Left cardiac atrium (tissue), 4 donors: ENCODE measurements at places on chromosomes 3 and 15. TPM values are rescaled to one million over a fixed set of nuclear protein-coding genes. Genes with fewer than 3 reads are reported as not detected.
A peak's percentile ranks its signal among the peaks of the same experiment; 100 is the strongest.

SCN5A gene
- 115 TPM for total RNA-seq

GOLGA8T gene
- 1.1 TPM for total RNA-seq

CLDN1 gene
- total RNA-seq: 4.4 TPM

C3orf70 gene
- 3.1 TPM for total RNA-seq

DGKG gene
- total RNA-seq: 23.4 TPM

MINAR1 gene
- 0.34 TPM for total RNA-seq

ASB14 gene
- total RNA-seq: not detected

LRIG1 gene
- 88.8 TPM for total RNA-seq

POLQ gene
- total RNA-seq: 0.77 TPM

RYR3 gene
- 0.15 TPM for total RNA-seq

DUOXA1 gene
- total RNA-seq: 1.1 TPM

- DNase-seq: peak; percentile 17
Observed at GRCh38 chr3:46905661-46906451, 28.3 kb downstream of the PTH1R start.

DNA sequence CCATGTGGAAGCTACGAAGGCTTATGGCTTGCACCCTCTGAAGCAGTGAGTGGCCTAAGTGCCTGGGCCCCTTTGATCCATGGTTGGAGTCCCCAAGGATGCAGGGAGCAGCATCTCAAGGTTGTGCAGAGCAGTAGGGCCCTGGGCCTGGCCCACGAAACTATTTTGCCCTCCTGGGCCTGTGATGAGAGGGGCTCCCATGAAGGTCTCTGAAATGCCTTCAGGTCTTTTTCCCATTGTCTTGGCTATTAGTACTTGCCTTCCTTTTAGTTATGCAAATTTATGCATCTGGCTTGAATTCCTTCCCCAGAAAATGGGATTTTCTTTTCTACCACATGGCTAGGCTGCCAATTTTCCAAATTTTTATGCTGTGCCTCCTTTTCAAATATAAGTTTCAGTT lies 158.8 kb upstream of the MME start:
- no peak for DNase-seq

DNA sequence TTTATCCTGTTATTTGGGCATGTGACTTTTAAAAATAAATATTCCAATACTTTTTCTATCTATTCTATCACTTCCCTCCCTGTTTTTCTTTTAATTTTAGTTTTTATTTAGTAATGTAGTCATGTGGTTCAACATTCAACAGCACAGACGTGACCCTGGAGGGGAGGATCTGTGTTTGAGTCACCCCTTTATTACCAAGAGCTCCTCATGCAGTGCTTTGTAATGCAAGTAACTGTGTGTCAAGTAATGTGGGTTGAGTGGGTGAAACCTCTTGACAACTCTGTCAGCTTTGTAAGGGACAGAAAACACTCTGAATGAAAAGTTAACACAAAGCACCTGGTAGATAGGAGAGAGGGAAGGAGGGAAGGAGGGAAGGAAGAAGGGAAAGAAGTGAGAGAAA lies 89.7 kb upstream of the FGF12 start:
- DNase-seq: no peak

GRCh38 chr15:65208647-65209046 lies 2.6 kb downstream of the CILP start:
- no peak for DNase-seq

DNA sequence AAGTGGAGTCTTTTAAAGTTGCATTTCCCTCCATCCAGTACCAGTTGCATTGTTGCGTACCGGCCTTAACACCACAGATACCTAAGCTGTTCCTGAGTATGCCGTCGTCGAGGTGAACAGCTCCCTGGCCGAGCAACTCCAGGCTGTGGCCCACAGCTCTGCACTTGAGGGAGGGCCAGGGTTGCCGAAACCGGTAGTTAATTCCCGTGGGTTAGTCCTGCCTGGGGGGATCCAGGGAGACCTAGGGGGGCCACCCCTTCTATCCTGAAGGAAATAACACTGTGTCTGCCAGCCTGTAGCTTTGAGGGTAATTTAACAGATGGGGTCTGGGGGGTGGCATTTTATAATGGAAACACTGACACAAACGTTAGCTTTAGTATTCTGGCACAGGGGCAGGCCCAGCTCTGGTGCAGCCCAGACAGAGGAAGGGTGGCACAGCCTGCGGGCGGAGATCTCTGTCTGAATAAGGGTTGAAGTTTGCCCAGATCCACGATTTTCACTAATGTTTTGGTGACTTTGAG lies 60.8 kb downstream of the RGMA start:
- no peak for DNase-seq

- no peak for DNase-seq
Observed at GRCh38 chr3:126897943-126898342, 85.0 kb upstream of the PLXNA1 start.

DNA sequence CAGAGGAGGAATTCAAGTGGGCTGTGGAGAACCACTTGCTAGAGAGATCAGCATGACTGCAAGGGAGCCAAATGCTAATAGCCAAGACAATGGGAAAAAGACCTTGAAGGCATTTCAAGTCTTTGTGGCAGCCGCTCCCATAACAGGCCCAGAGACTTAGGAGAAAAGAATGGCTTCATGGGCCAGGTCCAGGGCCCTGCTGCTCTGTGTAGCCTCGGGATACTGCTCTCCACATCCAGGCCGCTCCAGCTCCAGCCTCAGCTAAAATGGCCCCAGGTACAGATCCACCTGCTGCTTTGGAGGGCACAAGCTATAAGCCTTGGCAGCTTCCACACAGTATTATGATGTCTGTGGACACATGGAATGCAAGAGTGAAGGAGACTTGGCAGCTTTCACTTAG lies 157.7 kb downstream of the NECTIN3 start:
- DNase-seq: no peak

GRCh38 chr3:181859518-181859917 lies 147.8 kb downstream of the SOX2 start:
- no peak for DNase-seq

DNA sequence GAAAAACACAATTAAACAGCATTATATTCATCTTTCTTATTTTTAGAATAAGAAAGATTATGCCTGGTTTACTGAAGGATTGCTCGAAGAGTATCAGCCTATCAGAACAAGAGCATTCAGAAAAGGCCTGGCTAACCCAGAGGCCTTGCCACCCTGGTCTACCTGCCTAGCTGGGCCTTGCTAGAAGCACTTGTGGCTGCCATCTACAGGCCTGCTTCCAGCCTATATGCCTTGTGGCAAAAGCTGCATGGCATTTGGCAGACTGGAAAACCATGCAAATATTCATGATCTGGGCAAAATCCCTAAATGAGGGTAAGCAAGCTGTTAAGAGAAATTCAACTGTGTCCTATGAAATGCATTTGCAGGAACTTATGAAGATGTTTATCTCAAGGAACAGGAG lies 9.3 kb upstream of the ATP13A4 start:
- no peak for DNase-seq

GRCh38 chr15:57377478-57377847 lies 1.2 kb downstream of the CGNL1 start:
- no peak for DNase-seq

DNA sequence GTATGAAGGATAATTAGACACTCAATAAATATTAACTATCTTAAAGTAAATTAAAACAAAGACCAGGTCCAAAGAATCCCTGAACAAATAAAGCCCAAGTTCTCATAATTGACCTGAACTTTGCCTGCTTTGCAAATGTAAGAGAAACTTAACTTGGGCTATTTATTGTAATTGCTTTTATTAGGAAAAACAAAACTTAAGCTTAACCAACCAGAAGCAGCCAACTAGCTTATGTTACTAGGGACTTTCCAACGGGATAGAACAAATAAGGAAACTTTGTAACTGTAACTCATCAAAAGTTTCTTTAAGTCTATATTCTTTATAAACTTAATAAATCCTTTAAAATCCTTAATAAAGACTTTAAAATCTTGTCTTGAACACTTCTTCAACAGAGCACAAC lies 48.4 kb downstream of the C3orf38 start:
- DNase-seq: no peak

GRCh38 chr3:129593595-129594339 lies 12.7 kb downstream of the PLXND1 start:
- DNase-seq: no peak

DNA sequence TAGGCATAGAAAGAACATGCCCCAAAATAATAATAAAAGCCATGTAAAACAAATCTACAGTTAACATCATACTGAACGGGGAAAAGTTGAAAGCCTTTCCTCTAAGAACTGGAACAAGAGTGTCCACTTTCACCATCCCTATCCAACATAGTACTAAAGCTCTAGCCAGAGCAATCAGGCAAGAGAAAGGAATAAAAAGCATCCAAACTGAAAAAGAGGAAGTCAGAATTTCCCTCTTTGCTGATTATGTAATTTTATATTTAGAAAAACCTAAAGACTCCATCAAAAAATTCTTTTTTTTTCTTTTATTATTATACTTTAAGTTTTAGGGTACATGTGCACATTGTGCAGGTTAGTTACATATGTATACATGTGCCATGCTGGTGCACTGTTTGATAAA lies 661.6 kb upstream of the CBLB start:
- no peak for DNase-seq

- no peak for DNase-seq
Observed at GRCh38 chr15:73583544-73583943, 49.6 kb downstream of the NPTN start.

DNA sequence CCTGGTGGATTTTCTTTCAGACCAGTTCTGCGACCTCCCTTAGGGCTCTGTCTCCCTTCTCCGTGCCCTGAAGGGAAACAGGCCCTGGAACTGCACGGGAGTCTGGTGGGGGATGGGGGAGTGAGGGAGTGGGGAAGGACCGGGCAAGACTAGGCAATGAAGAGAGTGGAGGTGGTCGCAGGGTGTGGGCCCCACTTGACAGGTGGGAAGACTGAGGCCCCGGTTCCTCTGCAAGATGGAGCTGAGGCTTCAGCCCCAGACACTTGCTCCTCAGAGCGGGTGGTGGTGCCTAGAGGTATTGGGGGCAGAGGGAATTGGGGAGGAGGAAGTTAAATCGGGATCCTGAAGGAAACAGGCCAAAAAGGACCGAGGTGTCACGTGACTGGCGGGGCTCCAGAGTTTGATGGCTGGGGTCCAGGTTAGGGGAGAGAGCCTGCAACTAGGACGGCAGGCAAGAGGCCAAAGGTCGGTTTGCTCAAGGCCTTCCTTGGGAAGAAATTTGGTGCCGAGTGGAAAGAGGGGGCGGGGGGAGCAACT lies 597 bp upstream of the CAMK1 start:
- peak; percentile 91 for DNase-seq

- no peak for DNase-seq
Observed at GRCh38 chr3:17634964-17635363, 107.5 kb downstream of the TBC1D5 start.

DNA sequence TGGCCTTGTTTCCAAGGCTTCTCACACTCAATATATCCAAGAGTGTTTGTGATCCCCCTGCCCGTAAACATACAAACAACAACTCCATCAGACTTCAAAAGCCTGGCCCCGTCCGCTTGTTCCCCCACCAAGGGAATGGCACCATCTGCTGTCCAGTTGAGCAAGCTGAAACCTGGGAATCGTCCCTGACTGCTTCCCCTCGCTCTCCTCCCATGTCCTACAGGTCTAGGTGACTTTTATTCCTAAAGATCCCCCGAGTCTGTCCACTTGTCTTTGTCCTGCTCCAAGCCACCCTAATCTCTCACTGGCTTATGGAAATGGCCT lies 27.9 kb upstream of the FAM174B start:
- no peak for DNase-seq

GRCh38 chr3:127012091-127012490 lies 29.2 kb downstream of the PLXNA1 start:
- no peak for DNase-seq
